ENCODE measurements at places on chromosomes 7 and 10.

DNA sequence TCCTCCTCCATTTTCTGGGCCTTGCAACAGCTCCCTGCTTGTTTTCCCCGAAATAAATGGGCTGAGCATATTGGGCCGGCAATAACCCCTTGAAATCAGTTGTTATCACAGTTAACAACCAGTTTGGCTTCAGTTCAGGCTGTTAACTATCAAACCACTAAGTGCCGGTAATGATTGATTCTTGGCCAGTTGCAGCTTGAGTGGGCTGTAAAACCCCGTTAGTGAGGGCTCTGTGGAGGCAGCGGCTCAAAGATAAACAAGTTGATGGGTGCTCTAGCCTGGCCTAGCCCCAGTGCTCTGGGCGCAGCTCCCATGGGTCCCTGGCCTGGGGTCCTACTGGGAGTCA, 8.3 kb downstream of the FGF8 start:
- no peak for DNase-seq

GRCh38 chr10:70827086-70827757, 11.5 kb downstream of the SGPL1 start:
- no peak for DNase-seq

DNA sequence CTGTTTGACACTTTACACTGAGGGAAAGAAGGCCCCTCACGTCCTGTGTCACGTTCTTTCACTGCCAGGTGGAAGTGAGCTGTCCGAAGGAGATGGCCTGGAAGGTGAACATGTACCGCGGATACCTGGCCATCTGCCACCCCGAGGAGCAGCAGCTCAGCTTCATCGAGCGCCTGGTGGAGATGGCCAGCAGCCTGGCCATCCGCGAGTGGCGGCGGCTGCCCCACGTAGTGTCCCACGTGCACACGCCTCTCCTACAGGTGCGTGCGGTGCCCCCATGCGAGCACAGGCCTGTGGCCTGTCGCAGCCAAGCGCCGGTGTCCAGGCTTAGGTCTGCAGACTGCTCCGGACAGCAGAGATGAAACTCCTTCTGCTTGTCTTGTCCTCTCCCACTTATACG, 103.4 kb downstream of the TRRAP start:
- no peak for DNase-seq

DNA sequence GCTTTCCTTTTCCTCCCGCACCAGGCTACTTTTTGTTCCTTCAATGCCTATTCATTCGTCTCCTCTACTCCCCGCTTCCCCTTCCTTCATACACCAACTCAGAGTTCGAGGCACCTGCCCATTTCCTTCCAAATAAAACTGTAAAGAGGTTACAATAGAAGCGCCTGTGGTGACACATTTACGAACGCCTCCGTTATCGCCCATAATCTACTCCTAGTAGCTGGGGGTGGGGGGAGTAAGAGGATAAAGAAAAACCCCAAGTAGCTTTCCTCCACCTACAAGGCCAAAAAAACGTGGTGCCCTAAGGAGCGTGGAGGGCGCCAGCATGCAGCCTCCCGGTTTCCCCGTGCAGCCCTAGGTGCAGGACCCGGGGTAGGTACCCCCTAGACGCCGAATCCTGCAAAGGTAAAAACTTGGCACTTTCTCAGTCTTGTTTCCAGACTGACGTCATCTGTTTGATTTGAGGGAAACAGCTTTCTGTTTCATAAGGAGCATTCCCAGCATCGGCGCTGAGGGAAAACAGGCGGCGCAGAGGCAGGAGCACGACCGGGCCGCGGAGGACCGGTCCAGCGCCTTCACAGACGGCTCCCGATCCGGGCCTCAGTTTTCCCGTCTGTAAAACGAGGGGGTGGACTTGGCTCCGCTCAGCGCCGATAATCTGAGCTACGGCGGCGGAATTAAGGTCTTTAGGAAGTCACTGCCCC, 922 bp downstream of the PPA1 start:
- DNase-seq: peak; percentile 64

GRCh38 chr10:69630651-69631400, 779 bp downstream of the FAM241B start:
- DNase-seq: peak; percentile 2

DNA sequence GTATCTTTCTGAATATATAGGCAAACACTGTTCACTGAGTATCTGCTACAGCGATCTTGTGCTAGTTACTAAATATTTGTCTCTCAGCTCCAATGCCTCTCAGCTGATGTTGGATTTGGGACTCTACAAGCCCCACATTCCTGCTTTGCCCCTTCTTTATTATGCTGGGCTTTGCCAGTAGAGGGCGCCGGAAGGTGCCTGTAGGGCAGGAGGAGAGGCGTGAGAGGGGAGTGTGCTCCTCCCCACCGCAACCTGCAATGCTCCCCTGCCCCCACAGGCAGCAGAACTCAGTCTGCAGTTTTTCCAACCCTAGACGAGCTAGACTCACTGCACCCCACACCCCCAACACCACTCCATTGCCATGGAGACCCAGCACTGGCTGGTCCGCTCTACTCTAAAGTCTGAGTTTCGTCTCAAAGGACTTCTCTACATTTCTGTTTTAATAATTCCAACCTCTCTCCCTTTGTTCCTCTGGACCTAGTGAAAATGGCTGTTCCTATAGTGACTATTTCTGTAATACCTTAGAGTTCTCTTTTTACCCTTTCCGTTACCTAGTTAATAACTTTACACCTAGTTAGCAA, 337.6 kb downstream of the CCSER2 start:
- DNase-seq: no peak

DNA sequence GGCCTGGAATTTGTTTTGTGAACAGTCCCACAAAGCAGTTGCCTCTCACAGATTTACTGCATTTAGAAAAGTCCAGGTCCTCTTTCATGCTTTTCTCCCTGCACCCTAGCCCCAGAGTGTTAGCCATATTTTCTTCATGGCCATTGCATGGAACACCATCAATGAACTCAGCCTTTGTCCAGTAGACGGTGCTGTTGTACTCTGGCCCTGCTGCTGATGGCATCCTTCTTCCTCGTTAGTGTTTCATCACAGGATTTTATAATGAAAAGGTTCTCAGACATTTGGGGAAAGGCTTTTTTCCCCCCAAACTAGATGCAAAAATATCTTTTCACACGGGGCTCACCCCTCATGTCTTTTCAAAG, 93.0 kb upstream of the SLC25A13 start:
- peak; percentile 46 for DNase-seq

- DNase-seq: no peak
Measured at GRCh38 chr7:107687656-107688055, 27.0 kb downstream of the SLC26A4 start.

DNA sequence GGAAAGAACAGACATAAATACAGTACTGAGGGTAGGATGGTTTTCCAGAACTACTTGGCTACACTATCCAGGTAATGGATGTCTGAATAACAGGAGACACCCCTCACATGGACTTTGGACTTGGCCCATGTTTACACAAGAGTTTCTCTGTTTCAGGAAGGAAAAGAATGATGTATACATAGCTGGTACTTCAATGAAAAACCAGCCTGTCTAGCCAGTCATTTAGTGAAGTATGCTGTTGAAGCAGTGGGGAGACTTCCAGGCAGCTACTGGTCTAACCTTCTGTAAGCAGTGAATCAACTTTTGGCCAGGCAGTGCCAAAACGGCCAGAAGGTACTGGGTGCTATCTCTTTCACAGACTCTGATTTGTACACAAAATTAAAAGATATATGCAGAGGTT, 135.0 kb downstream of the MBL2 start:
- DNase-seq: no peak

- DNase-seq: no peak
Measured at GRCh38 chr10:29730969-29731368, 96.2 kb upstream of the SVIL start.

GRCh38 chr10:4947039-4947634, 16.1 kb upstream of the AKR1C1 start:
- DNase-seq: no peak

GRCh38 chr7:44912775-44913347, 27.5 kb upstream of the PURB start:
- no peak for DNase-seq

- DNase-seq: no peak
Measured at GRCh38 chr10:70352401-70353097, 29.9 kb downstream of the LRRC20 start.

DNA sequence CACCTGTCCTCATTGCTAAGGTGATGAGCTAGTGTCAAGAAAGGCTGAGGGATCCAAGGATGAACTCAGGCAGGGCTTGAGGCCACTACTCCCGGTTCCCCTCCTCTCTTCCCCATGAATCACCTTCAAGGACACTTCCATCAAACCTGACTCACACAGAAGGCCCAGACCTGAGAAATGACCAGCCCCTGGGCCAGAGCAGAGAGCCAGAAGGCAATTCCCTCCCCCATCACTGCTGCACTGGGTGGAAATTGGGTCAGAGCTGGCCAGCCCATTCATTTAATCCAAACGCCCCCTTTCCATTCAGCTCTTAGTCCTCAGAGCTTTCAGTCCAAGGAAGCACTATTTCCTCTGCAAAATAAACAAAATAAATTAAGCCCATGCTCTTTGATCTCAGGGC, 182.0 kb downstream of the KCNMA1 start:
- no peak for DNase-seq

GRCh38 chr7:4225881-4226523, 456.1 kb upstream of the FOXK1 start:
- no peak for DNase-seq

DNA sequence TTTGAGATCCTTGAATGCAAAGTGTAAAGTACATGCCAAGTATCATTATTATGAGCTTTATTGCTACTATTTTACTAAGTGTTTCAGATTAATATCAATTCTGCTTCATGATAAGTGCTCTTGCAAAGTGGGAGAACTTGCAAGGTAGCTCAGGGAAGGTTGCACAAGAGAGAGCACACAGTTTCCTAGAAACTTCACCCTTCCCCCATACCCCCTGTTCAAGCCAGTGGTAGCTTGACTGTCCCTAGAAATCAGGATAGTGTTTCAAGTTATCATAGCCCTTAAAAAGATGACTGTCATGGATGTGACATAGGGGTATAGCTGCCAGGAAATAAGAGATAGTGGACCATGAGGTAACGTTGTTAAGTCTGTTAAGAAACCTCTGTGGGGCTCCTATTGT, 251.5 kb downstream of the TRIL start:
- DNase-seq: no peak
